KBM-7 (cell line): ENCODE measurements at places on chromosomes 11 and 22.

- peak; percentile 62 for DNase-seq
Observed at GRCh38 chr11:61091373-61092279, 10.7 kb upstream of the CD5 start.

- DNase-seq = no peak
Observed at GRCh38 chr11:100963375-100963774, 166.2 kb downstream of the PGR start.

GRCh38 chr11:33320814-33321330, 63.7 kb downstream of the HIPK3 start:
- no peak for DNase-seq

DNA sequence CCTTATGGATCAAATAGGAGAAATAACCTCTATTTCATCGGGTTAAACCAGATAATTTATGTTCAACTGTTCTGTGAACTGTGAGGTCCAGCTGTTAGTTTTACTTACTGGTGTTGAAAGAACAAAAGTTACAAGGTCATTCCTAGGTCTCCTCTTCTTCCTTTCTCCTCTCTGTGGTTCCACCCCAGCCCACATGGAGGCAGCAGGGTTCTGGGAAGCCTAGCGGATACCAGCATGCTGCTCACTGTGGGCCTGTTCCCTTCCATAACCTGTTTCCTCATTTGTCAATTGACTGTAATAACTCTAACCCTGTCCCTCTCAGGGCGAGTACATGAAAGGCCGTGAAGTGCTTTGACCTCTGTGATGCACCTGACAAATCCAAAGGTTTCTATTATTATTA, 27.8 kb downstream of the RELT start:
- peak; percentile 77 for DNase-seq

- DNase-seq = no peak
Observed at GRCh38 chr22:48098921-48099245, 1336.4 kb downstream of the TBC1D22A start.
